ENCODE measurements at places on chromosomes 12 and 14.

- no peak for DNase-seq
Observed at GRCh38 chr12:44875417-44875953, 630 bp downstream of the NELL2 start.

- DNase-seq: no peak
Observed at GRCh38 chr12:9702255-9702654, 30.6 kb downstream of the CLECL1 start.

GRCh38 chr12:89783359-89784060 is 74.9 kb upstream of the ATP2B1 start:
- no peak for DNase-seq

DNA sequence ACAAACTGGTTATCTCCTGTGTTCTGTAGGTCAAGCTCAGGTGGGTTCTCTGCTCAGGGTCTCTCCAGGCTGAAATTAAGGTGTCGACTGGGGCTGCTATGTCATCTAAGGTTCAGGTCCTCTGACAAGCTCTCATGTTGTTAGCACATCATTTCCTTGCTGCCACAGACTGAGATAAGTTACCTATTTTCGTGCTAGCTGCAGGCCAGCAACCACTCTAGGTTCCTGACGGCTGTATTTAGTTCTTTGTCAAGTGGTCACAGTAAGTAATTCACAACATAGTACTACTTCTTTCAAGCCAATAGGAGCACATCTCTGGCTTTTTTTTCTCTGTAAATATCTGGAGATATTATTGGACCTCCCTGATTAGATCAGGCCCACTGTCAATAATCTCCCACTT is 169.3 kb upstream of the CAND1 start:
- DNase-seq: no peak

- no peak for DNase-seq
Observed at GRCh38 chr14:76682367-76682766, 78.9 kb upstream of the VASH1 start.

GRCh38 chr12:64034901-64035576 is 187.1 kb downstream of the KICS2 start:
- no peak for DNase-seq

- DNase-seq: no peak
Observed at GRCh38 chr14:86334355-86334754, 804.4 kb downstream of the FLRT2 start.

- peak; percentile 26 for DNase-seq
Observed at GRCh38 chr14:65847075-65847847, 434.7 kb downstream of the FUT8 start.

GRCh38 chr14:104604458-104605449 is at the start of gene TMEM179:
Gene TMEM179, minus strand, starts transcription at chr14:104604772. Its CDS starts 31 bp downstream, at chr14:104604741.
- DNase-seq: no peak

GRCh38 chr12:27431185-27431584 is 15.4 kb upstream of the SMCO2 start:
- DNase-seq: no peak

- DNase-seq: no peak
Observed at GRCh38 chr12:28086521-28087155, 103.6 kb upstream of the CCDC91 start.

DNA sequence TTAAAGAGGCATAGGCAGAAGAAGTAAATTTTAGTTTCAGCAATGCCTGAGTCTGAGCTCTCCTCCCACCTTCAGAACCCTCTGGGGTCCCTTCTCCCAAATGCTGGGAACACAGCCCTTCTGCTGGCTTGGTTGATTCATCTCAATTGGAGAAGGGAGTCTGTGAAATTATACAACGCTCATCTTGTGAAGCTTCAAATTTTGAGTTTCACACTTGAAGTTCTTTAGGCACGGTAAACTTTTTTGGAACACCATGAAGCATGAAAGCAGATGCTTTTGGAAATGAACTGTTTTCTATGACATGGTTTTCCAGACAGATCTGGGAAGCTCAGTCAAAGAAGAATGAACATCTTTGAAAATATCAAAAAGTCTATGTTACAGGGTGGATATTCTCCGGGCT is 69.9 kb downstream of the TBK1 start:
- DNase-seq: no peak

- no peak for DNase-seq
Observed at GRCh38 chr12:104519190-104520019, 62.7 kb downstream of the CHST11 start.

DNA sequence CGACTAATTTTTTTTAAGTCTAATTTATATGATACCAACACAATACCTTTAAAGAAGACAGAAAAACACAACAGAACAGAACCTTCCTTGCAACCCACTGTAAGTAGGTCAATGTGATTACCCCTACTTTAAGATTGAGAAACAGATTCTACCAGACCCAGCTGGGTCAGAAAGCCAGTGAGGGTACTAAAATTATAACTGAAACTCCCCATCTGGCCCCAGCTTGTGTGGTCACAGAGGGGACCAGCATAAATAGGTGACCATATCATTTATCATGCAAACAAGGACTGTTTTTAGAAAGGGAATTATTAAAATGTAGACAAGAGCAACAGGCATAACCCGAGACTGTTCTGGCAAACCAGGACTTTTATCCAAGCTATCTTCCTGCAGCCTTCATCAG is 30.1 kb upstream of the FRMD6 start:
- DNase-seq: no peak

GRCh38 chr14:64937821-64938193 is 4.7 kb downstream of the GPX2 start:
- no peak for DNase-seq

DNA sequence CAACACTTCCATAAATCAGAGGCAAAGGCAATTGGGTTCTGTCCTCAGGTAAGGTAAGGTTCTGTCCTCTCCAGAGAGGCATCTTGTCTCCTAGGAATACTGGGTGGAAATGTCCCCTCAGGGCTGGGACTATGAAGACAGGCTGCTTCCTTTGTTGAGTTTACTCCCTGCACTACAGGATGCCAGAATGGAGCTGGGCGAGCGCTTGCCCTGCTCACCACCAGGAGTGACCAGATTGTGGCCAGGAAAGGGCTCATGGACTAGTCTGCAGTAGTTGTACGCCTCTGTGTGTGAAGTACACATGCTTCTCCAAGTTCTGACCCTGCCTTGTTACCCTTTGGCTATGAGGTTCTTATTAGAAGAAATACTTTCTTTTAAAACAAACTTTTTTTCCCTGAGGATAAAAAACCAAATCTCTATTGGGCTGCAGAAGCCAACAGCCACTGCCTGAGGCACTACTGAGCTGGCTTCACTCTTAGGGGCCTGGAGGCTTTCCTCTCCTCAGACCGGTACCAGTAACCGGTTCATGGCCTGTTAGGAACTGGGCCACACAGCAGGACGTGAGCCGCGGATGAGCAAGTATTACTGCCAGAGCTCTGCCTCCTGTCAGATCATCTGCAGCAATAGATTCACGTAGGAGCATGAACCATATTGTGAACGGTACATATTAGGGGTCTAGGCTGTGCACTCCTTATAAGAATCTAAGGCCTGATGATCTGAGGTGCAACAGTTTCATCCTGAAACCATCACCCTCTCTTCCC is 83.2 kb downstream of the DHRS2 start:
- no peak for DNase-seq

DNA sequence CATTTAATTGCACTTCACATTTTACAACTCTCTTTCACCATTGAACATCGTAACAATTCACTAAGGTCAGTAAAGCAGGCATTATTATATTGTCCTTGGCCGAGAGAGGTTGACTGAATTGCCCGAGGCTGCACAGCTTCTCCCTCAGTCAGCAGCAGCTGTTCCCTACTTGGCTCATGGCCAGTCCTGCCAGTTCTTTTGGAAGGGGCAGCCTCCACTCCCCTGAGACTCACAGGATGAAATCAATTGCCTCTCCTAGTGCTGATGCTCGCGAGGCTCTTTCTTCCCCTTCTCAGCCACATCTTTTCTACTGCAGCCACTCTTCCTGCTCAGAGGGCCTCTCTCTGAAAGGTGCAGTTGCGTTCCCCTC is 79.9 kb upstream of the KCNA1 start:
- DNase-seq: no peak

DNA sequence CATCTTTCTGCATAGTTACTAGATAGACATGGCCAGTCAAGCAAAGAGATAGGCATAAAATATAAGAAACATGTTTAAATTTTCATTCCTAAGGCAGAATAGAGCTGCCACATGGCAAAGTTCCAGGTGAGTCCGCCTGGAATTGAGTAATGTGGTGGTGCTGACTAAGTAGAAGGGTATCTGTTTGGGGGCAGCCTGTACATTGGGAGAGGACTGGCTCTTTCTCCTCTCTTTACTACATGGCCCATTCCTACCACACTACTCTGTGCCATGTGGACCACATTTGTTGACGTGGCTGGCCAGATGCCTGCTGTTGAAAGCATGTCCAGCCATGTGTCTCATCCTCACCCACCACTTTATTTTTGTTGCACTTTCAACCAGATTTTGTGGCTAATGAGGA is 354.0 kb downstream of the ETNK1 start:
- DNase-seq: no peak

GRCh38 chr12:93571925-93572711 is at the start of gene SOCS2:
Gene SOCS2, plus strand, starts transcription at chr12:93572675. Its CDS starts 223 bp downstream, at chr12:93572898.
- no peak for DNase-seq

- no peak for DNase-seq
Observed at GRCh38 chr12:118650586-118650960, 274.2 kb downstream of the SUDS3 start.
